Uterine smooth muscle cell (primary cell): ENCODE measurements at places on chromosomes 4 and X. TPM values are rescaled to one million over a fixed set of nuclear protein-coding genes. Genes with fewer than 3 reads are reported as not detected.

Gene AKAP4
- not detected in 2 replicates for total RNA-seq

Gene BANK1
- 0.44 and 1.00 TPM in 2 replicates for total RNA-seq

Gene ARMCX1
- total RNA-seq, result 68.4 and 69.9 TPM in 2 replicates

Gene SLC2A9
- total RNA-seq, result 0.33 and 1.4 TPM in 2 replicates

Gene HPSE
- 0.75 and 1.8 TPM in 2 replicates for total RNA-seq

Gene GUCY1A1
- total RNA-seq, result 0.11 and 0.25 TPM in 2 replicates

Gene PASD1
- not detected in 2 replicates for total RNA-seq

Gene CLGN
- total RNA-seq, result 29.0 and 37.6 TPM in 2 replicates

Gene RP2
- total RNA-seq, result 21.5 and 30.4 TPM in 2 replicates

Gene FREM3
- total RNA-seq, result under 0.01 TPM in 1 of 2 replicates, not detected in the other

Gene ATP8A1
- 1.6 and 6.1 TPM in 2 replicates for total RNA-seq

Gene IL1RAPL2
- total RNA-seq, result 0.11 TPM in 1 of 2 replicates, not detected in the other

Gene SYTL5
- total RNA-seq, result 0.66 and 1.2 TPM in 2 replicates

Gene AMBN
- not detected in 2 replicates for total RNA-seq

Gene LGI2
- 0.12 and 0.22 TPM in 2 replicates for total RNA-seq

Gene NLGN4X
- under 0.01 TPM in 1 of 2 replicates, not detected in the other for total RNA-seq

Gene SLC25A14
- 14.4 and 16.2 TPM in 2 replicates for total RNA-seq

Gene GJB1
- total RNA-seq, result not detected in 2 replicates

Gene S100G
- not detected in 2 replicates for total RNA-seq

Gene ADAM29
- not detected in 2 replicates for total RNA-seq

Gene PF4V1
- total RNA-seq, result 0.33 and 0.87 TPM in 2 replicates
